ENCODE measurements at places on chromosomes 13 and 19.

- DNase-seq = no peak
Observed at GRCh38 chr13:99687723-99688397, 186.6 kb downstream of the TM9SF2 start.

- no peak for DNase-seq
Observed at GRCh38 chr19:7808108-7808507, 21.9 kb upstream of the EVI5L start.

DNA sequence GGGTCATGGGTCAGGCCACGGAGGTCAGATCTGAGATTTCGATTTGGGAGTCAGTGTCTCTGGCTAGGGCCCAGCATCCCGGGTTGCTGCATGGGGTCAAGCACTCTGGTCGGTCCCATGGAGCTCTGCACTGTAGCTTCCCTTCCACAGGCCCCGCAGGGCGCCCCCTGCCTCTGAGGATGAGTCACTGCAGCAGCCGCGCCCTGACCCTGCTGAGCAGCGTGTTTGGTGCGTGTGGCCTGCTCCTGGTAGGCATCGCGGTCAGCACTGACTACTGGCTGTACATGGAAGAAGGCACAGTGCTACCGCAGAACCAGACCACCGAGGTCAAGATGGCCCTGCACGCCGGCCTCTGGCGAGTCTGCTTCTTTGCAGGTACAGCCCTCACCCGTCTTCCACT, 3.6 kb downstream of the CACNG7 start:
- no peak for DNase-seq

DNA sequence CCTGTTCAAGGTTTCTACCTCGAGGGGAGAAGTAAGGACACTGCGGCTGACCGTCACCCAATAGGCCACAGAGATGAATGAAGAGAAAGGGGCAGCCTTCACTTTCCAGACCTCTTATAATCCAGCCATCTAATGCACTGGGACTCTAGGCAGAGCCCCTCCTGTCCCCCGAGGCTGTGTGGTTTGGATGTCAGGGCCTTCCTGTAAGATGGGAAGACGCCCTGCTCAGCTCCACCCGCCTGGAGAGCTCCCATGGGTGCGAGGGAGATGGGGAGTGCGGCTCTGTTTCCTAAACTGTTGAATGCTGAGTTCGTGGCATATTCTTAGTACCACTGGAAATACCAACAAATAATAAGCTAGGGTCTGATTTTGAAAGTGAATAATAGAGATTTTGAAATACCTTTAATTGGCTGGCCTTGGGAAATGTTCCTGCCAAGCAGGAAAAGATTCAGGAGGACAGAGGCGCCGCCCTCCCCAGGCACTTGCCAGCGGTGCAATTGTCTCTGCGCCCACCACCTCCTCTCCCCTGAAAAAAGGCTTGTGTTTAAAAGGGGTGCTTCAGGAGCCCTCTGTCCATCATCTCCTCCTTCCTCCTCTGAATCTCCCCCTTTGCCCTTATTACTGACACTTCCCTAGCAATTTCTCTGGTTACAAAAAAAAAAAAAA, 85.4 kb upstream of the GPR183 start:
- DNase-seq = no peak

DNA sequence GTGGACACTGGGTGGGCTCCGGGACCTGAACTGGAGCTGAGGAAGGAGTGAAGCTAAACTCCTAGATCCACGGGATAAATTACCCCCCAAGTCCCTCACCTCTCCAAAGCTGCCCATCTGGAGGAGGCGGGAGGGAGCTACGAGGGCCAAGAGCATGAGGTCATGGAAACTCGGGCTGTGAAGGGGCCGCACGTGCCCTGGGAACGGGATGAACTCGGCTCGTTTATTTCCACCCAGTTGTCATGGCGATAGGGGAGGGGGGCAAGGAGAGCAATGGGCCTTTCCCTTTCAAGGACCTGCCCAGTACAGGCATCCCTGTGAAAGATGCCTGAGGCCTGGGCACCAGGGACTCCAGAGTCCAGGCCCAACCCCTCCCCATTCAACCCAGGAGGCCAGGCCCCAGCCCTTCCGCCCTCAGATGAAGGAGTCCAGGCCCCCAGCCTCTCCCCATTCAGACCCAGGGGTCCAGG, 3.8 kb downstream of the PPP1R12C start:
- peak; percentile 23 for DNase-seq

GRCh38 chr19:33226550-33227241, 1.0 kb upstream of the SLC7A10 start:
- DNase-seq = no peak

DNA sequence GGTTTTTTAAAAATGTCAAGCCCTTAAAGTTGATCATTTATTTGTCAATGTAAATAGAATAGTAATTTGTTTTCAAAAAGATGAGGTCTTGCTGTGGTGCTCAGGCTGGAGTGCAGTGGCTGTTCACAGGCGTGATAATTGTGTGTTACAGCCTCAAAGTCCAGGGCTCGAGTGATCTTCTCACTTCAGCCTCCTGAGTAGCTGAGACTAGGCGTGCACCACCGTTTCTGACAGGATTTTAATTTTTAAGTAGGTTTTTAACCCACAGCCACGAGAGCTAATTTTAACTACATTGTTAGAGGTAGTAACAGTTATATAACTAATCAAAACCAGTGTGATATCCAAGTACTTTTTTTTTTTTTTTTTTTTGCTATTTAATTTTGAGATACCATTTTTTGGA, 43.1 kb downstream of the CNMD start:
- no peak for DNase-seq

- peak; percentile 58 for DNase-seq
Observed at GRCh38 chr13:95924389-95924994, 128.7 kb downstream of the UGGT2 start.

- peak; percentile 13 for DNase-seq
Observed at GRCh38 chr13:109384491-109385241, 401.7 kb downstream of the IRS2 start.

DNA sequence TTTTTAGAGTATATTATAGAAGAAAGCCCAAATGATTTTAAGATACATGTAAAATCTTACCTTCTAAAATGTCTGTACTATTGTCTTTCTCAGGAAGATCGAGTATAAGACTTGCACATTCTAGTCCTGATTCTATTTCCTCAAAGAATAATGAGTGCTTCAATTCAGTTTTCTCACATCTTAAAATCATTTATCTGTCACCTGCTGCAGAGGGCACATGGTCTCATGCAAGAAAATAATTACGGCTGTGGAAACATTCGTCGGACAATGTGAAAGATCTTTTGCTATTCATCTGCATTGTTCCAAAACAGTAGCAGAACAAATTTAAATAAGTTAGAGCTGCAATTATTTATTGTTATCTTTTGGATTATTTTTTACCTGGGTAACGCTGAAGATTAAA, 1403.5 kb downstream of the PCDH9 start:
- no peak for DNase-seq

DNA sequence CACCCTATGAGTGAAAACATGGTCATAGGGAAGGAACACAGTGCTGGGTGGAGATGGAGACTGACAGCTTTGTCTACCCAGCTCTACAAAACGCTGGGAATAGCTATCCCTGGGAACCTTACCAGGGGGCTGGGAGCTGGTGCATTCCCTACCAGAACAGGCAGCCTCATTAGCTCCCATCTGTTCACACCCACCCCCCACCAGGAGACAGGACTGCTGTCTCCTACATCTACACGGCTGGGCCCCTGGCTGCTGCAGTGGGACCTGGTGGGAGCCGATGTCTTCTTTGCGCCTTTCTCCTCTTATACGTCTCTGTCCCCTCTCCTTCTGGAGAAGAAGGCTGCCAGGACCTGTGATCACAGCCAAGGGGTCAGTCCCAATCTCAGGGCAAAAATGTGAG, 90.8 kb downstream of the UQCRFS1 start:
- DNase-seq = no peak

- DNase-seq = no peak
Observed at GRCh38 chr19:2242092-2242537, 5.5 kb downstream of the SF3A2 start.

- no peak for DNase-seq
Observed at GRCh38 chr13:34722922-34723321, 219.1 kb upstream of the NBEA start.

DNA sequence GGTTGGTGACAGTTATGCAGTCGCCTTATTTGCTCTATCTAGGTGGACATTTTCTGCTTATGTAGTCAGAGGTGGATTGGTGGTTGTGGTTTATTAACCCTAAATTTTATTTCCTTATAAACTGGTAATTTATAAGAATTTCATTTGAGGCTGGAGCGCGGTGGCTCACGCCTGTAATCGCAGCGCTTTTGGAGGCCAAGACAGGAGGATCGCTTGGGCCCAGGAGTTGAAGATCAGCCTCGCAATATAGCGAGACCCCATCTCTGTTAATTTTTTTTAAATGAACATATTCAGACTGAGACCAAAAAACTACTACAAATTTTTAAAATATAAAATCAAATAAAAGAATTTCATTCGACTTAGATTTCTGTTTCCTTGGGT, 810 bp downstream of the ZNF627 start:
- DNase-seq = no peak

GRCh38 chr13:41631296-41631965, 174.1 kb downstream of the RGCC start:
- no peak for DNase-seq

DNA sequence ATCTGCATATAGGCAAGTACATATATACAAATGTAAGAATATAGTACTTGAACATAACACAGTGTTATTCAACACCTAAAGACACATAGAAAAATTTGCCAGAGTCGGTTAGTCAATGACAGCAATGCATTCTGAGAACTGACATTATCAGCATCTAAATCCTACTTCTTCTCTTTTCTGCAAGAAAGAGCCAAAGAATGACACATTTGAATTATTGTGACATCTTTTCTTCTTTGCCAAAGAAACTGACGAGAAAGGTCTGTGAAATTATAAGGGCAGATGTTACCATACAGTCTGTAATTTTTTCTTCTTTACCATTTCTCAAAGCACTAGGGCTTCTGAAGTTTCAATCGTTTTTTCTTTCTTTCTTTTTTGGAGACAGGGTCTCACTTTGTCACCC, 350.9 kb upstream of the NBEA start:
- DNase-seq = no peak

DNA sequence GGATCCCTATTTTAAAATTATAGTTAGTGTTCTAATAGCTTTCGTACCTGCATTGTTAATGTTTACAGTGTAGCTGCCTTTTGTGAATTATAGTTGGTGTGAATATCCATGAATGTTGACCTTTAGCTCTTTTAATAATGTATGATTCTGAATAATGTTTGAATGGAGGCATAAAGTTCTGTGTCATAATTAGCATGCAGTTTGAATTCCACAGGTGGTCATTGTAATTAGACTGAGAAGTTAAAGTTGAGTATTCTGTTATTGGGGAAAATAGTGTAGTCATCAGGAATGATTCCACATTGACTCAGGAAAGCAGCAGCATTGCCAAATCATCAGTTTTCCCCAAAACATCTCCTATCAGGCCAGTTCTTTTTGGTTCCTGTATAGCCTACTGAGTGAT, 12.1 kb downstream of the GPR18 start:
- no peak for DNase-seq

GRCh38 chr19:58170860-58171259, 12.0 kb upstream of the ZNF274 start:
- DNase-seq = peak; percentile 0

GRCh38 chr13:50882816-50883435, 26.7 kb upstream of the RNASEH2B start:
- DNase-seq = no peak

DNA sequence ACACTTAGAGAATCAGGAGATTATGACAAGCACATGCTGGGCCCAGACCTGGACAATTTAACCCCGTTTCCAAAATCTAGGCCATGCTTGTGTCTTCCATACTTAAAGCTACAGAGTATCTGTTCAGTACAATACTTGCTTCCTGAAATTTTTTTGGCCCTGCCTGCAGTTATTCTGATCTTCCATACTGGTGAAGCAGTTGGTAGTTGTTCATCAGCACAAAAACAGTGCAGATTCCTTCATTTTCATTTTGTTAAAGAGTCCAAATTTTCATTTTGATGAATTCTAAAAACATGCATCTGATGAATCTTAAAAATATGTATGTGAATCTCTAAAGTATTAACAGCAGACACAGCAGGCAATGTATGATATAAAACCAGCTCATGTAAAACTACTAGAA, 49.2 kb downstream of the POLR1D start:
- no peak for DNase-seq

- DNase-seq = no peak
Observed at GRCh38 chr19:28631961-28632360, 581.0 kb downstream of the UQCRFS1 start.

GRCh38 chr19:56837492-56838023, 3.0 kb downstream of the PEG3 start:
- no peak for DNase-seq

- DNase-seq = no peak
Observed at GRCh38 chr13:43546251-43546650, 240.5 kb downstream of the ENOX1 start.

- no peak for DNase-seq
Observed at GRCh38 chr13:111941845-111942447, 125.0 kb upstream of the SOX1 start.

DNA sequence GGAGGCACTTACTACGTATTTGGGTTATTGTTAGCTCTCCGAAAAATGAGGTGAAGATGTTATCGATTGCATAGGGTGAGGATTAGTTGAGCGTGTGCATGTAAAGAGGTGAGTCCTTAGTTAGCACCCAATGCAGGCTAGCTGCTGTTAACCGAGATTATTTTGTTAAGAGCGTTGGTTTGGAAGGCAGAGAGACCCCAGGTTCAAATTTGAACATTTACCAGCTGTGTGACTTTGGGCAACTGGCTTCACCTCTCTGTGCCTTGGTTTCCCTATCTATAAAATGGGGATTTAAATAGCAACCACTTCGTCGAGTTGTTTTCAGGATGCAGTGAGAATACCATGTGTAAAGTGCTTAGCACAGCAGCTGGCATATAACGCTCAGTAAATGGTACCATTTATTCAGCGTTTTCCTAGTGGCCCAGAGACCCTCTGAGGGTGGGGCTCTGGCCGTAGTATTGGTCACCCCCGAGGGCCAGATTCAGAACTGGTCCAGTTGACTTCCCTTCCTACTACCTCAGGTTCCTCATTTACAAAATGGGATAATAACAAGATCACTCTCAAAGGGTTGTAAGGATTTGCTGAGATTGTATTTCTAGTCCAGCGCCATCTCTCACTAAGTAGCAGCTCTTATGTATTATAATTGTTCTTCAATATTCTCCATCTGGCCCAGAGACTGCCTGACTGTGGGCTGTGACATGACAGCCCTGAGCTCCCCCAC, 887 bp downstream of the SIPA1L3 start:
- no peak for DNase-seq

GRCh38 chr13:29427937-29428309, 167.6 kb downstream of the SLC7A1 start:
- no peak for DNase-seq

GRCh38 chr19:510606-511100, 3.4 kb downstream of the TPGS1 start:
- peak; percentile 32 for DNase-seq
